Fibroblast of the conjunctiva (primary cell): ENCODE measurements at places on chromosomes 1 and 21.

- DNase-seq = no peak
Observed at GRCh38 chr1:152933196-152933595, 13.8 kb upstream of the SPRR5 start.

DNA sequence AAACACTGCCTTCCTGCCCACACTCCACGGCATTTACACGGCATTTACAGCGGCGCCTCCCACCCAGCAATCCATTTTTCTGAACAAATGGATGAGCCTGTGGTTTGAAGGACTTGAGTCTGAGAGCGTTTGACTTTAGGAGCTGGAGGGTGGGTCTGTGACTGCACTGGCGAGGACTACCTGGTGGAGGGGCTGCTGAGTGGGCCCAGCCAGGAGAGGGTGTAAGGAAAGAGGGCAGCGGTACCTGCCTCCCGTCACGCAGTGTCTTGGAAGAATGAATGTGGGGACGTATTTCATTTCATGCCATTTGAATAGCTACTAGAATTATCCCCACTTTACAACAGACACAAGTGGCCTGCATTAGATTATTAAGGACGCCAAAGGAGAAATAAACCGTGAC is 62.9 kb downstream of the B3GALT5 start:
- DNase-seq = no peak

DNA sequence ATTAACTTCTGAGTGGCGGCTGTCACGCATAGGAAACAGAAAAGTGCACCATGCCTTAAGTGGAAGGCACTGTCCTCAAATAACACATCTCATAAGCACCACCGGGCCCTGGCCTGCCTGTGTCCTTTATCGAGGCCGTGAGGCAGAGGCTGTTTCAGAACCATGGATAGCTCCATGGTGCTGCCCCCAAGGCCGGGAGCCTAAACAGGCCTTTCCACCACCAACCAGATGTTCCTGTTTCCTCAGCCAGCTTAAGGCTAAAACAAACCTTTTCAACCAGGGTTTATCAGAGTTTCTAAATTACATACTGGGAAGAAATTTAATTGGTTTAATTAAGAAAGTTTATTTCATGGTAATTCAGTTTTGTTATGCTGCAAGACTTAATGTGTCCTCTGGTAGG is 114.4 kb downstream of the DMRTA2 start:
- no peak for DNase-seq

GRCh38 chr1:21254335-21254951 is 35.8 kb downstream of the ECE1 start:
- peak; percentile 82 for DNase-seq

GRCh38 chr1:175875556-175875955 is 132.2 kb upstream of the TNR start:
- no peak for DNase-seq

- DNase-seq = no peak
Observed at GRCh38 chr21:29166323-29166722, 35.9 kb downstream of the MAP3K7CL start.

DNA sequence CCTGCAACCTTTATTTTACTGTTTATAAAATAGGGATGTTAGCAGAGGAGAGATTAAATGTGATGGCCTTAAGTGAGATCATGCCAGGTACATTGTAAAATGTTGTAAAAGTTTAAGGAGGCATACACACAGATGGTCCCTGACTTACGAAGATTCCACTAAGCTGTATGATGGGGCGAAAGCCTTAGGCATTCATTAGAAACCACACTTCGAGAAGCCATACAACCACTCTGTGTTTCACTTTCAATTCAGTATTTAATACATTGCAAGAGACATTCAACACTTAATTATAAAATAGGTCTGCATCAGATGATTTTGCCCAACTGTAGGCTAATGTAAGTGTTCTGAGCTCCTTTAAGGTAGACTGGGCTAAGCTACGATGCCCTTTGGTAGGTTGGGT is 3.7 kb downstream of the SMPDL3B start:
- no peak for DNase-seq

GRCh38 chr1:42432714-42433113 is 23.1 kb downstream of the ZMYND12 start:
- no peak for DNase-seq

DNA sequence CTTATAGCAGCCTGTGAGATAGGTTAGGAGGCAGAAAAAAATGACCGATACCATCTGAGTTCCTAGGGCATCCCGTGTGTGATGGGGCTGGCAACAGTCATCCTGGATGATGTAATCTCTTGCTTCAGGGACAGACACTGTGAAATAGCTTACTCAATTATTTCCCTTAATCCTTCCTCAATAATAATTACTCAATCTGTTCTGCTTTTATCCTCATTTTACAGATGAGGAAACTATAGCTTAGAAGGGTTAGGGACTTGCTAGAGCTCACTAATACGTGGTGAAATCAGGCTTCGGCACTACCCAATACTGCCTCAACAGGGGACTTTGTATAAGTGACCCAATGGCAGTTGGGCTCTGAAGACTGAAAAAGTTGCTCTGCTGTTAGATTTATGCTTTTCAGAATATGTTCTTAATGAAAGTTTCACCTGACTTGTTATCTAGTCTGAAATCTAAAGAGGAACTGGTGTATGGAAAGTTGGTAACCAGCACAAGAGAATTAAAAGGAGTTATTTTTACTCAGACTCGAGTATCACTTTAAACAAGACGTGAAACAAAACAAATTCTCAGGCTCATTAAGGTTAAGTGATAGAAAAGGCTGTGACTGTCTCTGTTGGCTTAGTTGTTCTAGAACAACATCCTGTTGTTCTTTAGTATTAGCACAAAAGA is 14.4 kb downstream of the CD55 start:
- DNase-seq = no peak

GRCh38 chr21:45555557-45556301 is 13.5 kb upstream of the SLC19A1 start:
- DNase-seq = peak; percentile 50

DNA sequence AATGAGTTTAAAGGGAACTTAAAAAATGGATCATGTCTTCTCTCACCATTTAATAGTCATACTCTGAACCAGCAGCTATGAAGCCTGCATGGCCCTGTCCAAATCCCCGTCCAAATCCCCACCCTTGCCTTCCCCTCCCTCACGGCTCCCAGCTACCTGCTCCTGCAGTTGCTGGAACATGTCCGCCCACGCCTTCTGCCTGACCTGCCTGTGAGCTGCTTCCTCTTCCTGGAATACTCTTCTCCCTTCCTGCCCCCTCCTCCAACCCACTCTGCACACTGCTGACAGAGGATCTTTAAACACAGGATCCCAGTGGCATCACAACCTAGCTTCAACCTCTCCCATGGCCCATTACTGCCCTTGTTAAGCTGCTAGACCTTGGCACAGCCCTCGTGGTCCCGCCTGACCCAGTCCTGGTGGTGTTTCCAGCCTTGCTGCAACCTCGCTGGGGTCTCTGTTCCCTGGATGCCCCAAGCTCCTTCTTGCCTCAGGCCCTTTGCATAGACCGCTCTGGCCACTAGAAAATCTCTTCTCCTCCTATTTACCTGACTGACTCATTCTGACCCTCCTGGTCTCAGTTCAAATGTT is 118.3 kb downstream of the PTPRU start:
- DNase-seq = no peak

DNA sequence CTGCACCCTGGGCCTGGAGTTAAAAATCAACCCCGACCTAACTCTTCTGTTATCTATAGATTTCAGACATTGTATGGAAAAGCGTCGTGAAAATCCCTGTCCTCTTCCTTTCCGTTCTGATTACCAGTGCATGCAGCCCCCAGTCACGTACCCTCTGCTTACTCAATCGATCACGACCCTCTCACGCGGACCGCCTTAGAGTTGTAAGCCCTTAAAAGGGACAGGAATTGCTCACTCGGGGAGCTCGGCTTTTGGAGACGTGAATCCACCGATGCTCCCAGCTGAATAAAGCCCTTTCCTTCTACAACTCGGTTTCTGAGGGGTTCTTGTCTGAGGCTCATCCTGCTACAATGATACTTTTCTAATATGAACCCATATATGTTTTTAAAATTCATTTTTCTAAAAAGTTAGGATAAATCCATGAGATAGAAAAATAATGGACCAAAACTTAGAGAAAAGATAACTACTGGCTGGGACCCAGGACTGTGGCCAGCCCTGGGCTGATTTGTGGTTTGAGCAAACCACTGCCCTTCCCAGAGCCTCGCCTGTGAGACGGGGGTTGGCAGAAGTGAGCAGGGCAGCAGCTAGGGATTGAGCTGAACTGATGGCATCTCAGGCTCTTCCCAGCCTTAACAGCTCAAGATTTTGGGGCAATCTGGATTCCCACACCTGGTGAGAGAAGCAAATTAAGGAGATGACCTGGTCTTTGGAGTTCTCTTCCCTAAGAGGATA is 5.0 kb downstream of the UQCRHL start:
- DNase-seq = no peak

- DNase-seq = no peak
Observed at GRCh38 chr21:42535602-42536171, 22.0 kb downstream of the SLC37A1 start.

- peak; percentile 92 for DNase-seq
Observed at GRCh38 chr1:22052115-22053016, at the start of gene CDC42. CDC42 (plus strand) TSS chr1:22052709; CDS start chr1:22078479, 25,770 bp downstream.

DNA sequence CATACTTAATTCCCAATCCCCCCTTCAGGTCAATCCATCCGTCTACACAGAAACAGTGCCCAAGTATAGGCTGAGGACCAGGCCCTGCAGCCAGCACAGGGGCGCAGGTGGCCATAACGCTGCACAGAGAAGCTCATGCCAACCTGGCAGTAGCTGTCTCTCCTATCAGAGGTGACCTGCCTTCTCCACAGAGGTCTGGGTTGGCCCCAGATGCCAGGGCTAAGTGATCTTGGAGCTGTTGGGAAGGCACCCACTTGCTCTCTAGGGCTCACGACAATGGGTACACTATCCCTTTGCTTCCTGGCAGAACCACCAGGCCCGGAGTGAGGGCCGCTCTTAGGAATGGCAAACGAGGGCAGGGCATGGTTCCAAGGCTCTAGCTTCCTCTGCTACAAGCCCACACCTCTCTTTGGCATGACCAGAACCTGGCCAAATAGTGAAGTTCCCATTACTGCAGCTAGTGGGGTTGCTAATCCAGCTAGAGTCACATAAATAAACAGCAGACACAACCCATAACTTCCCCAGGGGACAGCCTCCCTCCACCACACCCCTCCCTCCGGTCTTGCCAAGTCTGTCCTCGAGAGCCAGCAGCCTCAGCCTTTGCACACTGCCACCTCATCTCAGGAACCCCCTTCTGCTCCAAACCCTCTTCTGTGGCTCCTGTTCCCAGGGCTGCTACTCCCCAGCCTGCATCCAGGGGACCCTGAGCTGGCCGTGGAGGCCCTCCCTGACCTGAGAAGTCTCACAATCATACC is 113.0 kb downstream of the GLIS1 start:
- peak; percentile 3 for DNase-seq

DNA sequence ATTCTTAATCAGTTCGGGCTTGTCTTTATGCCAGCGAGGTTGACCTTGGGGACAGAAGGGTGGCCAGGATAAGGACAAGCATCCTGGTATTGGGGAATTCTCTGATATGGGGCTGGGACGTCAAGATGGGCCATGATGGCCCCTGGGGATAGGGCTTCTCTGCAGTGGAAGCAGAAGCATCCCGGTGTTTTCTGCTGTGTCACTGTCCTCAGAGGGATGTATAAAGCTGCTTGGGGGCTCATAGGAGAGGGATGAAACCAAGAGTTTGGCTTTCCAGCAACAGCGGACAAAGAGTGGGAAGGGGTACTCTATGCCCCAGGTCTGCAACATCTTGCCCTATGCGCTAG is 1.4 kb upstream of the ATP1B1 start:
- no peak for DNase-seq

GRCh38 chr1:6634371-6635052 is 9.8 kb downstream of the THAP3 start:
- no peak for DNase-seq

GRCh38 chr1:190679983-190680382 is 202.3 kb upstream of the BRINP3 start:
- DNase-seq = no peak

GRCh38 chr1:248853663-248854375 is 5.1 kb downstream of the ZNF692 start:
- DNase-seq = no peak

- no peak for DNase-seq
Observed at GRCh38 chr1:33147997-33148314, 33.9 kb downstream of the TRIM62 start.

GRCh38 chr1:197685785-197686184 is 89.5 kb downstream of the DENND1B start:
- DNase-seq = no peak

- no peak for DNase-seq
Observed at GRCh38 chr1:243244432-243244841, 10.6 kb downstream of the CEP170 start.

DNA sequence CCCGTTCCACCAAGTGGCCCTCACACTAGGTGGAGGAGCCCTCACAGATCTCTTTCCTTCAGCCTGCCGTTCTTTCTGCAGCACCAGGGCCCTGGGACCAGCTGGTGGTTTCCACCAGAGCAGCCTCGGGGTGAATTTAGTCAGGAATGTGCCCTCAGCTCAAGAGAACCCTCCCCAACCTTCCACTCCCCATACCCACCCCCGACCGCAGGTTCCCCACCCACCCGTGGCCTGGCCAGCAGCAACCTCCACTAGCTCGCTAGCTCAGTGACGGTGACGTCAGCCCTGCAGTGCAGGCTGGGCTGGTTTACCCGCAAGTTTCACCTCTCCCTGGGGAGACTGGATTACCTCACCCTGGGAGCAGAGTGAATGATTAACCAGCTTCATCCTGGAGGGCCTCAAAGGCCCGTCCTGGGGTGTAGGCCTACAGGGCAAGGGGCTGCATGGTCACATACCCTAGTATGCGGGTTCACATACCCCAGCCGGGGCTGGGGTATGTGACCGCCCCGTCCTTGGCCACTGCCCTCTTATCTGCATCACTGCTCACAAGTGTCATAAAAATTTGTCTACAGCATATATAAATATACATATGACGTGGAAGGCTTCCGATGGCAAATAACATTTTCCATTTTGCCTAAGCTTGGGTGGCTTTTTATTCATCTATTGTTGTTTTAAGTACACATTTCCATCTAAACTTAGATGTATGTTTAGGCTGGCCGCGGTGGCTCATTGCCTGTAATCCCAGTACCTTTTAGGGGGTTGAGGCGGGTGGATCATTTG is 24.5 kb downstream of the ELF3 start:
- DNase-seq = peak; percentile 94

- no peak for DNase-seq
Observed at GRCh38 chr1:33426916-33427315, 4.0 kb downstream of the PHC2 start.

DNA sequence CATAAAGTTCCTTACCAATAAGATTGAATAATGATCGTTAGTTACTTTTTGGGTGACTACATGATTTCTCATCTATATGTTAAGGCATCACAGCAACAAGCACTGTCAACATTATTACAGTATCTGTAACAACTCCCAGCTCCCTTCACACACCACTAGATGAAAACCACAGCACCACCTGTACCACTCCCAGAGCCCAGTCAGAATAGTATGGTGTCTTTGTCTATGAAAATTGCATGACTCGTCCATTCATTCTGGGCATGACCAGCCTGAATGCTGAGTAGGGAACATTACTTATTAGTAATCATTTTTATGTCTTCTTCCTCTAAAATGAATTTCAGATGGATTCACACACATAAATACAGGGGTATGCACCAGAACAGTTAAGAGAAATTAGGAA is 7.0 kb downstream of the OLFML2B start:
- DNase-seq = no peak
